ENCODE measurements at places on chromosomes 12 and 14. TPM values are rescaled to one million over a fixed set of nuclear protein-coding genes. Genes with fewer than 3 reads are reported as not detected.

DNA sequence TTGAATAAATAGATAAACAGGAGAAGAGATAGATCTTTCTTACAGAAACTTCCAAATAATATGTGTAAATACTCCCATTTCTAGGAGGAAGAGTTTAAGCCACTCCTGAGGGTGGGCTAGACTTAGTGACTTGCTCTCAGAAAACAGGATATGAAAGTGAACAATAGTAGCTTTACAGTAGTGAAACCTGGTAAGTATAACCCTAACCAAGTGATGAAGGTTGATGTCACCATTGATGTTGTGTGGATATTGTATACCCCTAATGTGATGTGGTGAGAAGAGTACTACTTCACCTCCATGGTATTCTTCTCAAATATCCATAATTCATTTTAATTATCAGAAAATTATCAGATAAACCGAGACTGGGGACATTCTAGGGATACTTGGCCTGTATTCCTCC, 20.9 kb downstream of the AKAP6 start:
- DNase-seq: no peak

DNA sequence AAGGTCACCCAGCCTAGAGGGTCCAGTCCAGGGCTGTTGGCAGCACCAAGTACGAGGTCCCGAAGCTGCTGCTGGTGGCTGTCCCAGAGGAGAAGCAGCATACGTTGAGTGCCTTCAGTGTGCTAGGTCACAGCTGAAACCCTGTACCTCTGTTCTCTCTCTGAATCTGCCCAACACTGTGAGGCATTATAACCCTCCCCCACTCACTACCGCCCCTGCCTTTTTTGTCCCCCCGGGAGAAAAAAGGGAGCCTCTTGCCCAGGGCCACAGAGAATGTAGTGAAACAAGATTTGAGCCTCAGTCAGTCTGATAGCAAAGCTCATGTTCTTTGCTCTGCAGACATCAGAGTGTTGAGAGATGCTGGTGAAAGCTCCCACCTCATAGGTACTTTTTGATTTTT, 53.4 kb downstream of the PPP2R5C start:
- DNase-seq: no peak

DNA sequence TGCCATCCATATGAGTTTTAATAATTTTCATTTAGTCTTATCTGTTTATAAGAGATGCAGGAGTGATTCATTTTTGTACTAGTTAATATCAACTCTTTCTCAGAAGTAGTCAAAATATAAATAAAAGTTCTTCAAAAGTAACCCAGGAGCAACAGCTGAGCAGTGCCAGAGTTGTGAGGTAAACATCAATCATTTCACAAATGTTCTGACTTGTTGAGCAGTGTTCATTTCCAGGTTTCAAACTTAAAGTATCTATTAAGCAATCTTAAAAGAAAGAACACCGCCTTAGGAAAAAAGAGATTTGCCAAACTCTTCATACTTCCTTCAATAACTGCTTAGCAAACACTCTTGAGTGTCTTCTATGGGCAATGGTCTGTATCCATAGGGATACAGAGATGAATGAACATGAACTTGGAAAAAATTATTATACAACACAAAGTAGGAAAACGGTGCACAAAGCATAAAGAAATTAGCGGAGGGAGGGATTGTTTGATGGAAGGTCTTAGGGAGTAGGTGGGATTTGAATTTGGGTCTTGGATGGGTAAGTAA, 41.9 kb upstream of the POC1B start:
- no peak for DNase-seq

The LTB4R2 gene
- total RNA-seq: 0.65 TPM

GRCh38 chr12:41008472-41008871, 179.6 kb upstream of the PDZRN4 start:
- no peak for DNase-seq

Measured in Right ventricle myocardium superior (tissue), 1 donor.